ENCODE measurements at places on chromosomes 16 and 17.

- DNase-seq, result no peak
Observed at GRCh38 chr17:80160536-80160935, 9.3 kb upstream of the CARD14 start.

GRCh38 chr16:53094013-53094630 lies 39.3 kb downstream of the CHD9 start:
- peak; percentile 43 for DNase-seq

- DNase-seq, result no peak
Observed at GRCh38 chr17:5043524-5043923, 8.3 kb upstream of the SLC52A1 start.

- DNase-seq, result no peak
Observed at GRCh38 chr16:57194512-57194911, 8.4 kb downstream of the RSPRY1 start.

DNA sequence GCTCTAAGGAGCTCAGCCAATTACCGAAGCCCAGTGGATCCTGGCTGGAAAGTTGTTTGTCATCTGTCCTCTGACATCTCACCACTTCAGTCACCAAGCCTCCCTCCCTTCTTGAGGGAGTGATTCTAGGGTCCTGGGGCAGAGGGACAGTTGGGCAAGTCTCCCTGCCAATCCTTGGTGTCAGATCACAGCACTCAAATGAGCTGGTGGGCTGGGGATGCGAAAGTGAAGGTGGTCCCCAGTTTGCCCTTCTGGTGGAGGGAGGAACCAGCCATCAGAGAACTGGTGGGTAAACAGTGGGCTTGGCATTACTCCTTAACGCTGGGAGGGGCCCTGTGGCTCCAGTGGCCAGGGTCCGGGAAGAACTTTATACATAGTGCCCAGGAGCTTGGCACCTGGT lies 4.4 kb upstream of the CALB2 start:
- no peak for DNase-seq

DNA sequence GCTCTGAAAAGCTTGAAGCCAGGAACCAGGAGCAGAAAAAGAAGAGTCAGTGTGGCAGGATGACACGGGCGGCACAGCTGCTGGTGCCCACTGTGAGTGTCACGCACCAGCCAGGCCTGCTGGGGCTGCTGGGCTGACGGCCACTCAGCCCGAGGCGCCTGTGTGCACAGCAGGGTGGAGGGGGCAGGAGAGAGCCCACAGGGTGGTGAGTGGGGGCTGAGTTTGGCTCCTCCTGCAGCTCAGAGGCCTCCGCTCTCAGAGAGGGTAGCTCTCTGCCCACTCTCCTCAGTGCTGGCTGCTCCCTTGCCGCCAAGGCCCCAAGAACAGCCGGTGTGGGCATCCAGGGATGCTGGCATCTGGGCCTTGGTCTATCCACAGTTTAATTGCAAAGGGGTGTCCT lies 59.6 kb downstream of the GSG1L start:
- no peak for DNase-seq

- DNase-seq, result no peak
Observed at GRCh38 chr16:89325861-89326471, 108.5 kb downstream of the ZNF778 start.

DNA sequence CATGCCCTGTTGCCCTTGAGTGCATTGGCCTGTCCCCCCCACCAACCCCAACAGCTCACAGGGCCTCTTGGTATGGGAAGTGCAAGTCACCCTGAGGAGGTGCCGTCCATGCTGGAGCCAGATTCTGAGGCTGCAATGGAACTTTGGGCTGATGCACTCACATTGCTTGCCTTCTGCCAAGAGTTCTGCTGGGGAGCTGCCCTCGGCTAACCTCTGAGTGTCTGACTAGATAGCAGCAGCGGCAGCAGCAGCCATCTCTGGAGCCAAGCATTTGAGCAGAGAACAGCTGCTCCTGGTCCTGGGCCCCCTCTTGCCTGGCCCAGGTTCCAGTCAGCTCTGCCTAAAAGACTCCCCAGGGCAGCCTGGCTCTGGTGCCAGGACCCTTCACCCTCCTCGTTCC lies 61.5 kb downstream of the GNAO1 start:
- DNase-seq, result peak; percentile 77

Data from BE2C (cell line).